Renal cortex interstitium (tissue), 15 donors: ENCODE measurements at places on chromosomes 16 and 17. TPM values are rescaled to one million over a fixed set of nuclear protein-coding genes. Genes with fewer than 3 reads are reported as not detected.

The WNT9B gene
- 4.6 TPM for polyA plus RNA-seq

GRCh38 chr16:73015612-73016487, 32.1 kb downstream of the ZFHX3 start:
- DNase-seq: peak; percentile 67

The TEX19 gene
- not detected for polyA plus RNA-seq

GRCh38 chr17:281365-281999, 71.1 kb downstream of the RPH3AL start:
- DNase-seq: no peak

The EPX gene
- polyA plus RNA-seq: 0.68 TPM

DNA sequence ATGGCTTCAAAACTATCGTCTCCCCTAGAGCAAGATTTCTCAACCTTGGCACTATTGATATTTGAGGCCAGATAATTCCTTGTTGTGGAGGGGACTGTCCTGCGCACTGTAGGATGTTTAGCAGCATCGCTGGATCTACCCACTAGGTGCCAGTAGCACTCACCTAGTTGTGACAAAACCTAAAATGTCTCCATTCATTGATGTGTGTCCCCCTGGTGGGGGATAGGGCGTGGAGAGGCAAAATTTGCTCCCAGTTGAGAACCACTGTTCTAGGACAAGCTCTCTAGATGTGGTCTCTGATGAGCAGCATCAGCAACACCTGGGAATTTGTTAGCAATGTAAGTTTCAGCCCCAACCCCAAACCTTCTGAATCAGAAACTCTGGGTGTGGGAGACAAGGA, 259.0 kb downstream of the XYLT1 start:
- no peak for DNase-seq

The TMEM204 gene
- polyA plus RNA-seq: 22.6 TPM

- DNase-seq: peak; percentile 56
Observed at GRCh38 chr16:53773150-53773846, 69.3 kb downstream of the FTO start.

The KCNJ2 gene
- 2.8 TPM for polyA plus RNA-seq

The MYL4 gene
- polyA plus RNA-seq: 4.0 TPM

DNA sequence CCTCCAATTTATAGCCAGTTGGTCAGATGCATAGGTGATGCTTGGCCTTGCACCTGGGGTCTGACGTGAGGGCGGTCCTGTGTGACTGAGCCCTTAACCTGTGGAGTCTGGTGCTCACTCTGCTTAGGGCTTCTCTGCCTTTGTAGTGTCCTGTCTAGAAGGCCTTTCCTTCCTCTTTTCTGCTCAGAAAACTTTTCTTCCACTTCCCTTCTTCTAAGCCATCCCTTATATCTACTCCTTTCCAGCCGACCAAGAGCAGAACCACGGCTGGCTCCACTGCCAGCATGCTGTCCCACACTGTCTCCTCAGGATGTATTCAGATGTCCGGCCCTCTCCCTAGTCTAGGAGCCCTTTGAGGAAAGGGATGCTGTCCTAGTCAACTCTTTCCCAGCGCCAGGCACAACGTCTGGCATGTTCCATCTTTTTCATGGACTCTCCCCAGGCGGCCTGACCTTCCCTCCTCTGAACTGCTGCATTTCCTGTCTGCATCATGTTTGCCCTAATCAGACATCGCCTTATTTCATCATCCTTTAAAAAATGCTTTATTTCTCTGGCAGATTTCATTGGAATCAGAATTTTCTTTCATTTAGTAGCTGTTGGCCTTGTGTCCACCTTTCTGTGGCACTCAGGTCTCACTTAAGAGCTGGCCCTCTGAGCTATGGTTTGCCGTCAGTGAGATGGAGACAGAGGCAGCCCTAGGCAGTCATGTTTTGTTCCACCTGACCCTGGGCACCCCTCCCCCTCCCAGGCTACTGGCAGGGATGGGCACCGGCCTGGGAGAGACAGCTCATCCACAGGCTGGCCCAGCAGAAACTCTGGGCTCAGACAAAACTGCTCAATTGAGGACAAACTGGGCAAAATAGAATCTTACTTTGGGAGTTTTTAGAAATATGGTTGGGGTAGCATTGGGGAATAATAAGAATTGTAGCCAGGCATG, 15.5 kb upstream of the BRCA1 start:
- DNase-seq: no peak
